NCI-H774 (cell line): ENCODE measurements at places on chromosomes 3 and 15.

GRCh38 chr15:62549345-62549970 lies 384.4 kb upstream of the C2CD4B start:
- DNase-seq, result no peak

GRCh38 chr3:126547721-126548120 lies 11.0 kb downstream of the C3orf22 start:
- DNase-seq, result no peak

DNA sequence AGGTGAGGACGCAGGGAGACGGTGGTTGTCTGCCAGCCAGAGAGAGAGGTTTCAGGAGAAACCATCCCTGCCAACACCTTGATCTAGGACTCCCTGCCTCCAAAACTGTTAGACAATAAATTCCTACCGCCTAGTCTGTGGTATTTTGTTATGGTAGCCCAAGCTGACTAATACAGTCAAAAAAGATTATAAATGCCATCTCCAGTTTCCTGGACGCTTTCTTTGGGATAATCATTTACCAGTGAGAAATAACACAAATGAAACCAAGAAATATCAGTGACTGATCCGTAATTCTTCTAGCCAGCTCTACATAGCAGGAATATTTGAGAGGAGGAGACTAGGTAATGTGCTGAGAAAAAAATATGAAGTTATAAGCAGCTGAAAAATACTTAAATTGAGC lies 707.8 kb upstream of the LMCD1 start:
- no peak for DNase-seq

- no peak for DNase-seq
These were observed 8.4 kb upstream of the EHD4 start for GRCh38 chr15:41980654-41981323.

DNA sequence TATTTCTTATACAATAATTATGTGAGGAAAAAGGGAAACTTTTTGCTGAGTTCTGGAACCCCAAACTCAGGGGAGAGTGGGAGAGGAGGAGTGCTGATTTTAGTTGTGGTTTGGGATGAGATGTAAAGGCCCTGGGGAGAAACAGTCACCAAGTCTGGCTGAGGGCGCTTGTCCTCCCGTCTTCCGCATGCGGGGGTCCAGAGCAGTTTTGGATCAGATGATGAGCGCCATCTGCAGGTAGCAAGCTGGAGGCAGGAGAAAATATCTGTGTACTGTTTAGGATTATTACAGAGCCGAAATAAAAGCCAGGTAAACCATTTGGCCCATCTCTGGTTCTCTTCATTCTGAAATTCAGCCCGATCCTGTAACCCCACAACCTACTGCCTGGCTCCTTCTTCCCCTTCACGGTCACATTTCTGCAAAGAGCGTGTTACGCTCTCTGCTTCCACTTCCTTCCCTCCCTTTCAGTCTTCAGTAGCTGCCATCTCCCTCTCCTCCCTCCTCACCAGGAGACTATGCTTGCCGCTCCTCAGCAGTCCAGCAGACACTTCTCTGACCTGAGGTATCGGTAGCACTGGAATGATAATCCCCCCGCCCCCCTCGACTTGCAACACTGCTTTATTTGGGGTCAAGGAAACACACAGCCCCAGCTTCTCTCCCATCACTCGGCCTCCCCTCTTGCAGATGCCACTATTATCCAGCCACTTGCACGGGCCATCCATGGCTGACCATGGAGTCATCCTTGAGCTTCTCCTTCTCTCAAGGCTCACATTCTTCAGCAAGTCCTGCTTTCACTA lies 1.4 kb upstream of the PARP14 start:
- DNase-seq, result peak; percentile 33

- no peak for DNase-seq
These were observed 375 bp downstream of the HEG1 start for GRCh38 chr3:125055331-125055912.

GRCh38 chr15:32970847-32971246 lies 223.7 kb downstream of the FMN1 start:
- DNase-seq, result no peak

DNA sequence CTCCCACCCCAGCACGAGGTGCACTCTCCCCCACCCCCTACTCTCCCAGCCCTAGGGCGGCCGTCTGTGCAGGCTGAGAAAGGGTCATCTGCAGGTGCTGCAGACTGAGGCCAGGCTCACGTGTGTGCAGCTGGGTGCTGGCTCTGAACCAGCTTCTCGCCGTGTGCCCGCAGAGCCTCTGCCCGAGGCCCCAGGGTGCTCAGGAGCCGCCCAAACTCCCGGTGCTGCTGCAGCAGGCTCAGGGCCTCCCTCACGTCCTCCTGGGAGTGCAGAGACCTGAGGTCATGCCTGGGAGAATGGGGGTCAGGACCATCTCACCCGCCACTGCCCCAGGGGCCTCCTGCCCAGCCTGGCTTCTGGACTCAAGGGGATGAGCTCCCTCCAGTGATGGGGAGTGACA lies 17.2 kb downstream of the SPTBN5 start:
- DNase-seq, result peak; percentile 14

- DNase-seq, result no peak
These were observed 688 bp downstream of the XPC start for GRCh38 chr3:14177580-14178246.

GRCh38 chr3:87101861-87102625 lies 111.1 kb upstream of the VGLL3 start:
- no peak for DNase-seq

DNA sequence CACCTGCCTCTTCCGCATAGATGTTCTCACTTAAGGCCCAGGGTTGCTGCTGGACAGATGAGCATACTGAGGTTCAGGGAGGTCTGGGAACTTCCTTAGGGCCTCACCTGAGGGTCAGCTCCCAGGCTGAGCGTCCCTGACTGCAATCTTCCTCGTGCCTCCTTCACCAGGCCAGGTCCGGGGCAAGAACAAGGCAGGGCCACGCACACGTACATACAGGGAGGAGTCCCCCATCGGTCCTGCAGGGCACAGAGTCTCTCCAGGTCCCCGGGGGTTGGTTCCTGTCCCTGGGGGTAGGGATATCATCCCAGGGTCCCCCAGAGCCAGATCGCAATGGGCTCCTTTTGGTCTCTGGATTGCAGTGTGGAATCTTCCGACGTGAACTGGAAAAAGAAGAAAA lies 130.1 kb downstream of the LRRK1 start:
- DNase-seq, result no peak

GRCh38 chr15:67394873-67395639 lies 125.9 kb upstream of the C15orf61 start:
- DNase-seq, result no peak

DNA sequence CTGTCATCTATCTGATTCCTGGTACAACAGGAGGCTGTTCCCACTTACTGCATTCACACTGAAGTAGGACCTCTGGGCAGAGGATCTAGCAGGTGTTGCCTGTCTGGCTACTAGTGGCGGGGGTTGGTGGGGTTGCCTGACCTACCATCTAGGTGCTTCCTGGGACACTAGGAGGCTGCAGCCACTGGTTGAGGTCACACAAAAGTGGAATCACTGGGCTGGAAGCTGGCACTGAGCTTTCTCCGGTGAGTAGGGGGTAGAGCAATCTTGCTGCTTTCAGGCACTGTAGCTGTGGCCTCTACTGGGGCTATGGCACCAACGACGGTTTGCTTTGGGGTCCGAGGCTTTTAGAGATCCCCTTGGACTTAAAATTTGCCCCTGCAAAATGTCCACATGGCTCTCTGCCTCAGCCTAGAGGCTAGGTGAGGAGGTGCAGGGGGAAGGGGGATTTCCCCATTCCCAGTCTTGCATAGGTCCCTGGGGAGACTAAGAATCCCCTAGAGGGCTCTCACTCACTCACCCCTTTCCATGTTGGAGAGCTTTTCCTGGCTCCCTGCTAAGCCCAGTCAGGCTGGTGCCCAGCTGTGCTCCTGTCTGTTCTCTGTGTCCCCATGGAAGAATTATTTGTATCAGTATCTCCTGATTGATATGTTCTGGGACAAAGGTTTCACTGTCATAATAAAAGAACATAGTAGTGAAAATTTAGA lies 397.7 kb upstream of the EPHA6 start:
- DNase-seq, result no peak

DNA sequence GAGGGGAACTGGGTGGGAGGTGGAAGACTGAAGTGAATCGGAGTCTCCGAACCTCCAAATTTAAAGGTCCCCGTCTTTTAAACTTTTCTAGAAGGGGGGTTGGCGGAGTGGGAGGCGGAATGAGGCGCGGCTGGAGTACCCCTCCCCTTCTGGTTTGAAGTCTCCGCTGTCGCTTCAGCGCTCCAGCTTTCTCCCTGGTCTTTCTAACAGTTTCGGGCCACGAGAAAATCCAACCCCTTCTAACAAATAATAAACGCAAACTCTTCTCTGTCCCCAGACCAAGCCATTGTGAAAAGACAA lies 2.5 kb upstream of the MECOM start:
- DNase-seq, result no peak

GRCh38 chr3:182710557-182711157 lies 82.6 kb upstream of the ATP11B start:
- DNase-seq, result peak; percentile 41

DNA sequence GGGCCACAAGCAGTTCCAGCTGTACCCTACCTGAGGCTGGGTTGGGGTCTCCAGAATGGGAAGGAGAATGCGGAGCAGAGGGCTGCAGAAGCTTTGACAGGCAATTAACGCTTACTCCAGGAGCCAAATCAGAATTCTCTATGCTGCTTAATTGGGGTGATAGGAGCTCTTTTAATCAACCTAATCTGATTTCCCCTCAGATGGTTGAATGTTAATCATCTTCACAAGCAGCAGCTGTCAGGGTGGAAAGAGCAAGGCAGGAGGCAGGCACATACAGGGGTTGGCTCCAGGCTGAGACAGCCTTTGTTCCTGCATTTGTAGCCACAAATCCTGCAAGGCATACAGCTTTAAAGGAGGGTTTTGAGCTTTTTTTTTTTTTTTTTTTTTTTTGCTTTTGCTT lies 2.6 kb downstream of the CILP start:
- DNase-seq, result no peak

- no peak for DNase-seq
These were observed 208.0 kb downstream of the XXYLT1 start for GRCh38 chr3:195062866-195063540.

GRCh38 chr3:66162766-66163165 lies 58.0 kb upstream of the SLC25A26 start:
- DNase-seq, result no peak

- no peak for DNase-seq
These were observed 23.1 kb upstream of the MBNL1 start for GRCh38 chr3:152245498-152246170.

DNA sequence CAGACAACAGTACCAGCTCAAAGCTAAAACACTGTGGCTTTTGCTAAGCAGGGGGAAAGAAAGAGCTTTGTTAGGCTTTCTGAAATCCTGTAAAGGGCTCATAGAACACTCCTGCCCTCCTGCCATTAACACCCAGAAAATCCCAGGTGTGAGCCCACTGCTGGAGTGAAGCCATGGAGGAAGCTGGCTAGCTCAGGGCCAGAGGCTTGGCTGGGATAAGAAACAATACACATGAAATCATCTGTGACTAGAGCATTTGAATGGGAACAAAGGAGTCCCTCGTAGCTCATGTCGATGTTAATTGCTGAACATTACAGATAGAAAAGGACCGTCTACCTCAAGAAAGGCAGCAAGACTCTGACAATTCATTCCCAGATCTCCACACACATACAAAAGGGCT lies 23.5 kb downstream of the RUVBL1 start:
- no peak for DNase-seq

- no peak for DNase-seq
These were observed 134.8 kb downstream of the RBMS3 start for GRCh38 chr3:29415482-29416223.

DNA sequence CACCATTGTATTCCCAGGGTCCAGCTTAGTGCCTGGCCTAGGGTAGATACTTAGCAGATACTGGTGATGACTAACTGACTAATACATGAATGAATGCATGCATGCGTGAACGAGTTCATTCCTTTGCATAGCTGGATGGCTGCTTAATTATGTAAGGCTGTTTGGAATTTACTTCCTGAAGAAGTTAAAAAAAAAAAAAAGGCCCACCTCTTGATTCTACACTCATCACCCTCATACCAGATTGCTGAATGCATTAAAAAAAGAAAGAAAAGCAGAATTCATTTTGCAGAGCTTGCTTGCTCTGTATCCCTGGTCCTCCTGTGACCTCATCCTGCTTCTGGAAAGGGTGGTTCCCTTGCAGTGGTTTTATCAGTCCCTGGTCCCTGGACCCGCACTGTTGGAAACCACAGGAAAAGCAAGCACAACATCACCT lies 277.6 kb upstream of the CFAP20DC start:
- no peak for DNase-seq

DNA sequence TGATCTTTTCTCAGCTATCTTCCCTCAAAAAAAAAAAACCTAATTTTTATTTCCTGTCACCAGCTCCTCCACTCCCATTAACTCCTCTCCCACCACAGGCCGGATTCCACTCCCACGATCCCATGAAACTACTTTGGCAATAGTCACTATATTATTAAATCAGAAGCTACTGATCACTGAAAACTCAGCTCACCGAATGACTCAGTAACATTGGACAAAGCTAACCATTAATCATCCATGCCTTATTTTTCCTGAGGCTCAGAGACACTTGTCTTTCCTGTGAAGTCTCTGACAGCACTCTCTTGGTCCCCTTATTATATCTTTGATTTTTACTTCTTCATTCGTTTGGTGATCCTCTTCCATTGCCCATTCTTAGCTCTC lies 260.2 kb downstream of the CGGBP1 start:
- no peak for DNase-seq

DNA sequence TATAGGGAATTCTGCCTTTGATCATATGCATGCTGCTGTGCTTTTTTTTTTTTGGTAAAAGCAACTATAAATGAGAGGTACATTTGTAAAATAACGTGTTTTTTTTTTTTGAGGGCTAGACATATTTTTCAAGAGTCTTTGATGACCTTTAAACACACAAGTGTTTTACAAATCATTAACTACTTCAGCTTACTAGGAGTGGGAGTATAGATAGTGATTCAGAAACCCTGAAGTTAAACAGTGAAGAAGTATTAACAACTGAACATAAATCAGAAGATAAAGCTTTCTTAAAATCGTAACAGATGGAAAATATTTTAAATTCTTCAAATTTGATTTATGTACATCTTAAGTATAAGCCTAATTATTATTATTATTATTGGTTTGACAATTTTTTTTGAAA lies 2.9 kb upstream of the GMNC start:
- DNase-seq, result no peak

GRCh38 chr15:72033285-72033684 lies 84.7 kb downstream of the MYO9A start:
- no peak for DNase-seq

GRCh38 chr3:23999012-23999641 lies 54.0 kb downstream of the NR1D2 start:
- DNase-seq, result peak; percentile 65

DNA sequence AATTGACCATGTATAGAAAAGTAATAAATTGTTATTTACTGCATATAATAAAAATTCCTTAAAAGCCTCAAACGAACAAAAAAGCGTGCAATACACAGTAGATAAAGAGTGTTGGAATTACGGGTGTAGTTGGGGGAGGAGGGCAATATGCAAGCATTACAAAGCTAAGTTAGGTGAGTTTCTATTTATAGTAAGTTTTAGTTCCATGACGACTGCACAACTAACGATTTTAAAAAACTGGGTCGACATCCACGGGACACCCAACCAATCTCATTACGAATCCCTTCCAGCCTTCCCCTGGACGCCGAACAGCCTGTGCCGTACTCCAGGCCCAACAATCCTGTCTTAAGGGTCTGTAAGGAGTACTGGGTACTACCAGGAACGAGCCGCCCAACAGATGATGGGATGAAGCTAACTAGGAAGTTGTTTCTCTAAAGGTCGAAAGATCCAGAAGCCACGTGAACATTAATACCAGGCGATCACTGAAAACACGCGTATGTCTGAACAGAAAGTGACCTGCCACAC lies 677 bp downstream of the POLQ start:
- DNase-seq, result no peak

GRCh38 chr15:35933531-35933930 lies 387.6 kb upstream of the DPH6 start:
- DNase-seq, result no peak

- peak; percentile 11 for DNase-seq
These were observed 16.3 kb downstream of the TMEM43 start for GRCh38 chr3:14141144-14141543.
